ENCODE measurements at places on chromosomes 2 and 18. TPM values are rescaled to one million over a fixed set of nuclear protein-coding genes. Genes with fewer than 3 reads are reported as not detected.

DNA sequence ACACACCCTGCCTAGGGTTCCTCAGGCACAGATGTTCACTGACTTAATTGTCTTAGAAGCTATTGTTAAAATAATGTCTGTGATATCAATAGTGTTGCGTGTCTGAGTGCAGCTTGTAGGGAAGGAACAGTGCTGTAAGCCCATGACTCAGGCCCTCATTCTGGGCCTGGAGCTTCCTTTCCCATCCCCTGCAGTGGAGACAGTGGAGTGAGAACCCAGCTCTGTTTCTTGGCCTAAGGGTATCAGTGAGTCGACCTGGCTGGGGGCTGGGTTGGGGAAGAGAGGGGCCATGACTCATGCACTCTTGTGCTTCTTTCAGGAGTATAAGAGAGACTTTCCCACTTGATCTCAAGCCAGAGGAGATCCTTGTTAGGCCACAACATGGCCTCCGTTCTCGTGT is 106.8 kb downstream of the HRH4 start:
- DNase-seq: no peak

DNA sequence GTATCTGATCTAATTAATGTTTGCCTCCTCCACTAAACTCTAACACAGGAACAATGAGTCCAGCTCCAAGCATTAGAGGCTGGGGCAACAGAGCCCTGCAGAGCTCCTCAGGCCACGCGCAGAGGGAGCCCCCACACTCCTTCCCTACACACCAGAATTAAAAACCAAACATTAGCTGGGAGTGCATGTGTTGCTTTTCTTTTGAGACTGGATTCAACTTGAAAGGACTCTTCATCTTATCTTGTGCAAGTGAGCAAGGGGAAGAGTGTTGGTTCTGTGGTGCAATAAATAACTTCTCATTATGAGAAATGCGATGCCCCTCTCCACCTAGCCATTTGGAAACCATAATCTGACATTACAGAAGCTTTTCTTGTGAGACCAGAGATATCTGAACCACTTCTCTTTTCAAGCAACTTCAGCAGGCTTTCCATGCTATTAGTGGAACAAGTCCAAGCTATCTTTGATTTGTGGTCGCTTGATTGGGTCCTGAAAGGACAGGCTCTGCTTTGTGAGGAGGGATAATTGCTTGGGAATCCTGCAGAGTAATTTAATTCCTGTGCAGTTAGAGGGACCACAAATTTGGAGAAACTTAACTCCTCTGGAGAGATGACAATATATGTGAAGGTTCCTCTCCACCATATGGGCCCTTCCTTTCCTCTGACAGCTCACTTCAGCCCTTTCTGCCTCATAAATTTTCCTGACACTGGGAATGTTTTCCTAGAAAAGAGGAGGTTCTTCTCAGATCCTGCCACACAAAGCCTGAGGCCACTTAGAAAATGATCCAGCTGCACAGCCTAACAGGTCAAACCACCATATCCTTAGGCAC is 112.5 kb downstream of the ATL2 start:
- DNase-seq: no peak

The DYNAP gene
- 0.07 TPM for polyA plus RNA-seq

DNA sequence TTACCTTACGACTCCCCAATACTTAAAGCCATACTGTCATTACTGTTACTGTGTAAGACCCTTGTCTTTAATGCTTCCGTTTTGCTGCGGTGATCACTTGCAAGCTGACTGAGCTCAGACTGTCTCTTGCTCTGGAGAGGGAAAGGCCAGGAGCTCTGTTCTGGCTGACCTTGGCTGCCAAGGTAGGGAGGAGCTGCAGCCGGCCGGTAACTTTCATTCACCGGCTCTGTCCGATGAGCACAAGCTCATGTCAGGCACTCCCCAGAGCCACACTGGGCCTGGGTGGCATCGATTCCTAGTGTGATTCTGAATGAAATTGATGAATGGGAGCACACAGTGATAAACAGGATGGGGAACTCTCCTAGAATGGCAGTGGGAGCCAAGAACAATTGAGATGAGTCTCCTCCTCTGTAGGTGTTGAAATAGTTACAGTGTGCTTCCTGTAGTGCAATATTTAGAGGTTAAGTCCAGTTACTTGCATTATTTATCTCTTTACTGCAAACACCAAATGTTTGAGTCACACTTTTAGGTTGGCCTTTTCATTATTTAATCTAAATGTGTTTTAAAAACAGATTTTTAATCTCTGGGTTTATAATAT is 100.9 kb downstream of the ATP9B start:
- DNase-seq: no peak

DNA sequence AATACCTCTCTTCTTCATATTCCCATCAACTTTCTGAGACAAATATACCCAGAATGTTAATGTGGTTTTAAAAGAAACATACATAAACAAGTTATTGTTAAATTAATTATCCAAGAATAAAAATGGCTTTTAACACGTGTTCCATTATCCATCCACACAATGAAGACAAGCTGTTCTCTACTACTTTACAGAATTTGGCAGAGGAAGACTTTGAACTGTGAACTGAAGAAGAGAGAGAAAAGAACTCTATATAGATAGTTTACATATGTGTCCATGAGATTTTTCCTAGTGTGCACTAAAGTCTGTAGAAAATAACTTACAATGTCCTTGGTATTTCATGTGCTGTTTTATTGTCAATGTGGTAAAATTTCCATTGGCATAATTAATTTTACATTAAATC is 207.0 kb upstream of the COL3A1 start:
- DNase-seq: peak; percentile 42
